Ammon's horn (tissue), 1 donor: ENCODE measurements at places on chromosomes 13 and 19.

DNA sequence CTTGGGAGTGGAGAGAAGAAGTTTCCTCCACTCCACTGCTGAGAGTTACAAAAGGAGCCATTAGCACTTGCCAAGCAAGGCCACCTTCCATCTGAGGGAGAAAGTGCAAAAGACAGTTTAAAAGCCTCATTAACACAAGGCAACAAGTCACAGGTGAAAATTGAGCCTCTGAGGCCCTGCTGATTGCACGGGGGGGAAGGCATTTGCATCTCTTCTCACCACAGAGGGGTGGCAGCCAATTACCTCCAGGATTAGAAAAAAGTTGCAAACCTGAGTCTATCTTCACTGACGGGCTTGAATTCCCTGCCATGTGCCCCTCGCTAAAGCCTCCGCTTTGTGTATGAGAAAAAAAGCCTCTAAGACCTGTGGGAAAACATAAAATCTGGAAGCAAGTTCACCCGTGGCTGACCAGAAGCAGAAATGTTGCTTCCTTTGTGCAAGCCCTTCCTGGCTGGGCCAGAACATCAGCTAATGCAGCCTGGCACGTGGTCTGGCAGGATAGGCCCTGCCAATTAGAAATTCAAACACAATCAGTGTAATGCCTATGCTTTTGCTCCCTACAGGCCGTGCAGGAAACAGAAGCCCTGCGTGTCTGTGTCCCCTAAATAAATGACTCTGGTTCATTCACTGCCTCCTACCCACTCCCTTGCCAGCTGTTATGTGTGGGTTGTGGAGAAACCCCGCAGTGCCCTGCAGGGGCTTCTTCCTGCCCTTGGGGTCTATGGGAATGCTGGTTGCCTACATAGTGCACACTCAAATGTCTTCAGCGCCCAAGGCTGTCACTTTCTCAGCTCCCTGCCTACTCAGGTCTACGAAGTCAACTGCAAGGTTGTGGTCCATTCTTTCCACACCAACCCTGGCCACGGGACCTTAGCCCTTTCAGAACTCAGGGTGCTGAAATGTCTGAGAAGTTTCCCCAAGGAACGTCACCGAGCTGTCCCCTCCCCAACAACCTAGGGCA is 150.2 kb downstream of the UQCRFS1 start:
- peak; percentile 12 for DNase-seq

DNA sequence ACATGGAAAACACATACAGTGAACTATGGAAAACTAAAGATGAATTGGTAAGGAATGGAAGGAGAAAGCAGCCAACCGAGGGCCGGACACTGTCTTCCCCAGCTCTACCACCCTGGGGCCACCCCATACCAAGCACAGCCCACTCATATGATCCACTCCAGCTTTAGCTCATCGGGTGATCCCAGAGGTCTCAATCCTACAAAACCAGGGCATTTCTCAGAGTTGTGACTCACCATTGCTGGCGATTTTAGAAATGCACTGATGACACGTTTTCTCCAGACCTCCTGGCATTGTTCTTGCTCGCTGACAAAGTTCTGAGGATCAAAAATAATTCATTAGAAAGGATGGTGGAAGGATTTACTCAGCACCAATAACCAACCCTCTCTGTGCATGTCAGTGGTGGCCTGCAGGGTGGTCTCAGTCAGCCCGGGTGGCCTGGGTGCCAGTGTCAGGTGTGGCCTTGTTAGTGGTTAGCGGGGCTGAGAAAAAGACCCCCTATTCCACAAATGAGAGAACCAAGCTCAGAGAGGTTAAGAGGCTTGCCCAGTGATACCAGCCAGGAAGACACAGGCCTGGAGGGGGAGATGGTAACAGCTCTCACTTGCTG is 6.6 kb downstream of the TMEM272 start:
- DNase-seq, result no peak

- DNase-seq, result no peak
These were observed 747.2 kb upstream of the PRR20A start for GRCh38 chr13:56393549-56393948.

DNA sequence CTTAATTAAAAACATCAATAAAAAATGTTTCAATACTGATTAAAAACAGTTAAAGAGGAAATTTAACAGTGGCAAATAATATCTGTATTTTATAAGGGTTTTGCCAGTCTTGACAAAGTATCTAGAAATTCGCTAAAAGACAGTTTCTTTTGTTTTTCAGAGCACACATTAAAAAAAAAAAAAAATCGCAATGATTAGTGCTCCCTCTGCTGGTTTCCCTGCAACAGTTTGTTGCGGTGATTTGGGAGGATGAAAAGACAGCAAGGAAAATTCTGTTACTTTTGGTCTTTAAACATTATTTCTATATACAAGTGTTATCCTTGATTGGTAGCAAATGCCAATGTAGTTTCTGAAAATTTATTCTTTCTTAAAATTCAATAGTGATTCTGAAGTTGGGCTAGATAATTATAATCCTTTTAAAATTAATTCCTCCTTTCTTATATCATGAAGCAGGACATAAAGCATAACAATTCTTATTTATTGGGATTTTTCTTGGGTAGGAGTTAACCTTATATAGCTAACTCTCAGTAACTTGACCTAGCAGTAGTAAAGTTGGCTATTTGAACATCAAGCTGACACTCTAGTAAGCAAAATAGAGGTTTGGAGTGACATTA is 23.1 kb upstream of the SPRY2 start:
- DNase-seq, result peak; percentile 25

DNA sequence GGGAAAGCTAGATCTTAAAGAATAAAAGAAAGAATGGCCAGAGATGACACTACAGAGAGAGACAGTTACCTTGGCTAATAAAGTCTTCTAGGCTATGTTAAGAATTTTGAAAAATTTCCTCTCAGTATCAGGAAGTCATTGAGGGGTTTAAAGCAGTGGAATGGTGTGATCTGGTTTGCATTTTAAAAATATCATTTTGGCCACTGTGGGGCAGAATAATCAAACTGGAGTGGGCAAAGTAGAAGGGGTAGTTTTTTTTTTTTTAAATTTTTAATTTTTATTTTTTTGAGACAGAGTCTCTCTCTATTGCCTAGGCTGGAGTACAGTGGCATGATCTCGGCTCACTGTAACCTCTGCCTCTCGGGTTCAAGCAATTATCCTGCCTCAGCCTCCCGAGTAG is 4.4 kb upstream of the CNMD start:
- no peak for DNase-seq

- no peak for DNase-seq
These were observed 1214.0 kb upstream of the PCDH20 start for GRCh38 chr13:62629618-62630017.

GRCh38 chr19:55300886-55301458 is 17.2 kb downstream of the BRSK1 start:
- peak; percentile 75 for DNase-seq

- DNase-seq, result no peak
These were observed 727.9 kb upstream of the PRR20A start for GRCh38 chr13:56412856-56413255.

- no peak for DNase-seq
These were observed 46.9 kb upstream of the ARGLU1 start for GRCh38 chr13:106614874-106615273.

DNA sequence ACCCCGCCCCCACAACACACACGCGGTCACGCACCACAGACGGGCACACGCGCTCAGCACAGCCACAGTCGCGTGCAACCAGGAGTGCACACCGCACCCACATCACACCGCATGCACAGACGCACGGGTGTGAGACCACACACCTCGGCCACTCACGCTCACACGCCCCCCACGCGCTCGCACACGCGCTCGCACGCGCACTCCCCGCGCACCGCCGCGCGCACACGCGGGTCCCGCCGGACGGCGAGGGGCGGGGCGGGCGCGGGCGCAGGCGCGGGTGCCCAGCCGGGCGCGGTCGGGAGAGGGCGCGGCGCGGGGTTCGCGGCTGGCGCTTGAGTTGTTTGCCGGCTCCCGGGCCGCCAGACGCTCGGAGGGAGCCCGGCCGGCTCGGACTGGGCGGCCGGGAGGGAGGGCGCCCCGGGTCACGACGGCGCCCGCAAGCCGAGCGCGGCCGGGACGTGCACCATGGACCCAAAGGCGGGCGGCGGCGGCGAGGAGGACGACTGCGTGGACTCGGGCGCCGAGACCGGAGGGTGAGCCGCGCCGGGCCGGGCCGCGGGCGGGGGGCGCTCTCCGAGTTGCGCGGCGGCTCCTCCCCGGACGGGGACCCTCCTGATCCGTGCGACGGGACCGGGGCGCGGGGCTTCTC is at the start of gene FAM124A:
Gene FAM124A, plus strand, starts transcription at position 362 of the 649 bp plus-strand sequence. Its CDS starts 104 bp downstream, at position 466.
- peak; percentile 57 for DNase-seq

DNA sequence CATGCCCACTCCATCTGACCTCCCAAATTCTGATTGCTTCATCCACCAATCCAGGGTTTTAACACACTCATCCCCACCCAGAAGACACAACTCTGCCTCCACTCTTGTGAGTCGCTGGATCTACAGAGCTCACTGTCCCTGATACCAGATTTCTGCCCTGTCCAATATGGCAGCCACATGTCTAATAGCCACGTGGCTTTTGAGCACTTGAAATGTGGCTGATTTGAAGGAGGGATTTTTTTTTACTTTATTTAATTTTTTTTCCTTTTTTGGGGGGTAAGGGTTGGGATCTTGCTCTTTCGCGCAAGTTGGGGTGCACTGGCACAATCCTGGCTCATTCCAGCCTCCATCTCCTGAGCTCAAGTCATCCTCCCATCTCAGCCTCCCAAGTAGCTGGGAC is 24.8 kb upstream of the OLFM2 start:
- DNase-seq, result no peak

DNA sequence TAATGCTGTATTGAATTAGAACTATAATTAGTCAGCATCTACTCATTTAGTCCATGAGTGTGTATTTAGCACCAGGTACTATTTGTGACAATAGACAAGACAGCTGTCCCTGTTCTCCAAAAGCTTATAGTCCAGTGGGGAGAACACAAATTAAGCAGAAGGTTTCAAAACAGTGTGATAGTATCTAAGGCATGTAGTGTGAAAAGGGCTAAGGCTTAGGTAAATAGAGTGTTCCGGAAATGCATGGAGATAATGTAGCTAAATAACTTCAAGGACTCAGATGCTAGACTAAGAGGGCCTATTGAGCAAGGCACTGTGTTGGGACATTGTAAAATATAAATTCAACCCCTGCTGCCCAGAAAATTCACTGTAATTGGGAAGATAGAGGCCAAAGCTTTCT is 144.1 kb upstream of the MIR17HG start:
- no peak for DNase-seq

DNA sequence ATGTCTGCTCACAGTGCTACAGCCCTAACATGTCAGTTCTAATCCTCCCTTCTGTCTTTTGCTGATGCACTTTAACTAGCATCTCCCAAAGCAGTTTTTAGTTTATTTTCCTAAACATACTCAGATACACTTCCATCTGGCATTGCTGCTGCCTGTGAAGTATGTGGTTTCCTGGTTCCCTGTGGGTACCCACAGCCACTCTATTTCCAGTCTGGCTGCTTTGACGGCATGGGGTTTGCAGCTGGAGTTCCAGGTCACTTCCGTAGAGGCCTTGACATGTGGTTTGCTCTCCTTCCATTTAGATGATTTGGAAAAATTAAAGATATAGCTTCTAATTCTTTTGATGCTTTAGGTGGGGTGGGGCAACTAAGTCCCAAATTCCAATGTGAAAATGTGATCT is 375.5 kb downstream of the PCDH20 start:
- DNase-seq, result no peak

DNA sequence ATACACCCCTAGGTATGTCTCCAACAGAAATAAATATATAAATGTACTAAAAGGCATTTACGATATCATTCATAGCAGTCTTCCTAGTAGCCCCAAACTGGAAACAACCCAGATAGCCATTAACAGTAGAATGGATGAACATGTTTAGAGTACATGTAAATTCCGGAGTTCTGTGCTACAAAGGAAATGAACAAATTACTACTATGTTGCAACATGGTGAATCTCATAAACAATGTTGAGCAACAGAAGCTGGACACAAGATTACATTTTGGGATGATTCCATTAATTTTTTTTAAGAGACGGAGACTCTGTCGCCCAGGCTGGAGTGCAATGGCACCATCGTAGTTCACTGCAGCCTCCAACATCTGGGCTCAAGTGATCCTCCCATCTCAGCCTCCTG is 5.9 kb upstream of the SLC7A10 start:
- no peak for DNase-seq

- peak; percentile 81 for DNase-seq
These were observed 16.0 kb downstream of the ZC3H4 start for GRCh38 chr19:47097396-47098201.

DNA sequence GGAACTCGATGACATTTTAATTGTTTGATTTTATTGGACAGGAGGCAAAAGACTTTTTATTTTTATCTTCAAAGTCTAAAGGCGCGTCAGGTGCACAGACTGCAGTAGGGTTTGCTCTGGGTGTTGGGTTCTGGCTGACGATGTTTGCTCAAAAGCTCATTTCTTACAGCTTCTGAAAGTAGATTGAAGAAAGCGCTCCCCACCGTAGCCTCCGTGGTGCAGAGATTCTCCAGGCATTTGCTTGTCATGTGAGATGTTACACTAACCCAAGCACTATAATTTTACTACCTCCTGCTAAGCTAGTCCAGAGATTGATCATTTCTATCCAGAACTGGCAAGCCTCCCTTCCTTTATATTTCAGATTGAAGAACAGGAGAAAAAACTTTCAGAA is 14.5 kb upstream of the ATP11A start:
- no peak for DNase-seq

- no peak for DNase-seq
These were observed 190.9 kb downstream of the COL4A1 start for GRCh38 chr13:110116072-110116487.

GRCh38 chr13:52650731-52651130 is 1.9 kb upstream of the SUGT1 start:
- no peak for DNase-seq

- no peak for DNase-seq
These were observed 27.0 kb upstream of the ARGLU1 start for GRCh38 chr13:106594980-106595379.

DNA sequence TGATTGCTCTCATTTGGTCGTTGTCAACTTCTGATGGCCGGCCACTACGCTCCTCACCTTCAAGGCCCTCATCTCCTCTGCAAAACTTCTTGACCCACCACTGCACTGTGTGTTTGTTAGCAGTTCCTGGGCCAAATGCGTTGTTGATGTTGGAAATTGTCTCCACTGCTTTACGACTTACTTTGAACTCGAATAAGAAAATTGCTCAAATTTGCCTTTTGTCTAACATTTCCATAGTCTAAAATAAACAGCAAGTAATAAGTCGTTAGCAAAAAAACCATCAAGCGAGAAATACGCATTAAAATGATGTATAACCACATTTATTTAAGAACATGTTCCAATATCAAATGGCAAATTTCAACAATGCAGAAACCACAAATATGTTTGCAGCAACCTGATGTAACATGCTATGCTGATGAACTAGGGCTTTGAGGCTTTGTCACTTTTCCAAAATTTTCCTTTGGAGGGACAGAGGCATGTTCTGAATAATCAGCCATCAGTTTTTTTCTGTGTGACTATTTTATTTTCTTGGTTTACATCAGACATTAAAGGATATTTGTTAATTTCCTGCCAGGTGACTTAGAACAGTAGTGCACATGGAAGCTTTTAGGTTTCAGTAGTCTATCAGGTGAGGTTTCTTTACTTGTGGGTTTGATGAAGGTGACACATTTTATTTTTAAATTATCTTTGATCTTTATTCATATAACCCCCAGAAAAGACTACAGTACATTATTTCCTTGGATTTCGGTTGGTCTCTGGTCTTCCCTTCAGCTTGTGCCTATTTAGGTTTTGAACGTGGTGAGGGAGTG is 74.7 kb upstream of the TEX29 start:
- DNase-seq, result no peak

GRCh38 chr13:110248449-110249143 is 58.4 kb downstream of the COL4A1 start:
- no peak for DNase-seq

- peak; percentile 32 for DNase-seq
These were observed 265.9 kb downstream of the MYO16 start for GRCh38 chr13:108895220-108895704.

- no peak for DNase-seq
These were observed 8.8 kb upstream of the IGFL4 start for GRCh38 chr19:46049597-46049996.
